Skin of body (tissue), 3 donors: ENCODE measurements at places on chromosomes 6 and 20. TPM values are rescaled to one million over a fixed set of nuclear protein-coding genes. Genes with fewer than 3 reads are reported as not detected.

DNA sequence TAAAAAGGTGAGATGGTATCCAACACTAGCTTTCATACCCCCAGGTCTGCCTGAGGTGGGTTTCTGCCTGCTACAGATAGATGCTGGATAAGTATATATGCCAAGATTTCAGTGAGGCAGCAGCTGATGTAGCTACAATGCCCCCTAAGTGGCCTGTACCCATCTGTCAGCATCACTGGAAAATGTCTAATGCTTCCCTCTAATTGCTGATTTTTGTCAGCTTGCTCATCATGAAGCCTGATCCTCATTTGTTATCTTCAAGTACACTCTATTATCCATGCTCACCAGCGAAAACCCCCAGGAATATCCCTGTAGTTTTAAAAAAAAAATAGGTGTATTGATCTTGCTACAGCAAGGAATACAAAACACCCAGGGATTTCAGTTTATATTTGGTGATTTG is 32.2 kb downstream of the OPRM1 start:
- DNase-seq, result no peak

GSTA2 gene
- total RNA-seq, result not detected

CAGE1 gene
- total RNA-seq, result not detected

NFYA gene
- total RNA-seq, result 27.0 TPM

- no peak for DNase-seq
Measured at GRCh38 chr6:149164199-149164750, 153.2 kb upstream of the TAB2 start.

DNA sequence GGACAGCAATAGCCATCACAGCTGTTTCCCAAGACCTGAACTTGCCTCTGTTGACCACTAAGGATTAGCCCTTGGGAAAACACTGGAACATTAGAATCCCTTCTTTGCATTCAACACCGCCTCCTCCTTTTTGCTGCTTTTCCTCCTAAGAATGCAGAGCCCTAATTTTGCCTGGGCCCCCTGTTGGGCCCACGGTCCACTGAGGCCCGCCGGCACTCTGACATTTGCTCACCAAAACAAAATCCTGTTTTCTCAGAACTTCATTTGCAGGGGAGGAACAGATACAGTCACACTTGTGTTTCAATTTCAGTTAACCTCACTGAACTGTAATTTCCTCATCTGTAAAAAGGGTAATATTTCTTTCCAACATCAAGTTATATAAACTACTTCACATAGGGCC is 116.0 kb upstream of the JARID2 start:
- no peak for DNase-seq

CNR1 gene
- total RNA-seq, result 1.8 TPM

LST1 gene
- 7.6 TPM for total RNA-seq

DNA sequence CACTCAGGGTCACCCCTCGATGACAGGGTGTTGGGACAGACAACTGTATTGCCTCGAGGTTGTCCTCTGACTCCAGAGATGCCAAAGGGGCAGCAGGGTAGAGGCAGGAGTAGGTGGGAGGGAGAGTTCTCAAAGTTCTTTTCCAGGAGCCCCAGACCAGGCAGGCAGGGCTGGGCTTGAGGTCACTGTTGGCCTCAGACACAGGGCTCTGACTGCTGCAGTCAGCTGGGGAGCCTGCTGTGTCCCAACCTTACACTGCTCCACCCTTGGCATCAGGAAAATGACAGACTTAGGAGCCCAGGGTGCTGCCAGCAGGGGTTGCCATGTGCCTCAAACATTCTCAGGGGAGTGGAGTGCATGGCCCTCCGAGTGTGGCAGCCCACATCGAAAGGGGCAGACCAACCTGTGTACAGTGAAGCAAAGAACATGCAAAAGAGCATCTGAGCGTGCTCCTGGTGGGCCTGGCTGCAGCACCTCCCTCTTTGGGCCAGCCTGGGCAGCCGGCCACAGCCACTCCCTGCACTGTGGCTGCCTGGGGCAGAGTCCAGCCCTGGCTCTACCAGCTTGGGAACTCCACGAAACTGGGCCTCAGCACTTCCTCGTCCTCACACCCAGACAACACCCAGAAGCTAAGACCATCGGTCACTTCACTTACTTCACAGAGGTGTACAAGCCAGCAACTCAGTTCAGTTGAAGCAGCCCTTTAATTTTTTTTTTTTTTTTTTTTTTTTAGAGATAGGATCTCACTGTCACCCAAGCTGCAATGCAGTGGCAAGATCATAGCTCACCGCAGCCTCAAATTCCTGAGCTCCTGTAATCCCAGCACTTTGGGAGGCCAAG is 24.0 kb downstream of the C6orf132 start:
- DNase-seq, result no peak

- DNase-seq, result no peak
Measured at GRCh38 chr6:167091805-167092107, 31.1 kb upstream of the CCR6 start.

SAMD5 gene
- 28.9 TPM for total RNA-seq

- DNase-seq, result no peak
Measured at GRCh38 chr20:50278684-50279531, 88.3 kb downstream of the CEBPB start.

SSTR4 gene
- 0.30 TPM for total RNA-seq

ROS1 gene
- total RNA-seq, result 0.10 TPM

DNA sequence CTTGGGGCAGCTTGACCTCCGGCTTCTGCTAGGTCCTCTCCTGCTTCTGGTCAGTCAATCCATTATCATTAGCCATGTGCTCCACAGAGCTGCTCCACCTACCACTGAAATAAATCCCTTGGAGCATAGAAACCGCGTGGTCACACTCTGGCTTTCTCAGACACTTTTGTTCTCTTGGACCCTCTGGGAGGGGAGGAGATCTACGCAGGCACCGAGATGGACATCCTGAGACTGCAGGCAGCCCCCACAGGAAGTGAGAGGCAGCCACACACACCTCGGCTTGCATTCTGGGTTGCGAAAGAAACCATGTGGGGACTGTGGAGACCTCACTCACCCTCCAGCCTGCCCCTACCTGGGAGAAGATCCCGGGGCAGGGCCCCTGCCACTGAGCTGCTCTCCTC is 79.5 kb downstream of the FYN start:
- DNase-seq, result no peak

C6orf141 gene
- 7.5 TPM for total RNA-seq

PSORS1C2 gene
- 2.9 TPM for total RNA-seq

HAO1 gene
- not detected for total RNA-seq

- no peak for DNase-seq
Measured at GRCh38 chr6:156525541-156525940, 251.6 kb upstream of the ARID1B start.

CRIP3 gene
- 1.1 TPM for total RNA-seq

NRN1 gene
- total RNA-seq, result 19.7 TPM

APMAP gene
- total RNA-seq, result 62.8 TPM

DNA sequence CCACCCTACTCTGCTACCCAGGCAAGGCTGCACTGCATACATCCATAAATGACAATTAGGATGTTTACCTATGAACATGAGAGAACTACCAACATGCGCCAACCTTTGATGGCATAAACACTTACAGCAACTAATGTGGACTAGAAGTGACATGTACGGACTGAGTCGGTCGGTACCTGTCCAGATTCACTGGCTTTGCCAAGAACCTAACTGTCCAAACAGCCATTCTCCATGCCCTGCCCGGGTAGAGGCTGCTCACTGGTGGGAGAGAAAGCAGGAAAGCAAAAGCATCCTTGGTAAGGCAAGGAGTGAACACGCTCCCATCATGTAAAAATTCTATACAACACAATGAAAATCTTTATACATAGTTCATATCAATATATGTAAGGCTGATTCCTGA is 30.0 kb downstream of the SYNDIG1 start:
- no peak for DNase-seq

- DNase-seq, result no peak
Measured at GRCh38 chr20:43993560-43993959, 78.9 kb downstream of the TOX2 start.

GRCh38 chr6:166814390-166814789 is 142.0 kb downstream of the RNASET2 start:
- DNase-seq, result no peak

DNA sequence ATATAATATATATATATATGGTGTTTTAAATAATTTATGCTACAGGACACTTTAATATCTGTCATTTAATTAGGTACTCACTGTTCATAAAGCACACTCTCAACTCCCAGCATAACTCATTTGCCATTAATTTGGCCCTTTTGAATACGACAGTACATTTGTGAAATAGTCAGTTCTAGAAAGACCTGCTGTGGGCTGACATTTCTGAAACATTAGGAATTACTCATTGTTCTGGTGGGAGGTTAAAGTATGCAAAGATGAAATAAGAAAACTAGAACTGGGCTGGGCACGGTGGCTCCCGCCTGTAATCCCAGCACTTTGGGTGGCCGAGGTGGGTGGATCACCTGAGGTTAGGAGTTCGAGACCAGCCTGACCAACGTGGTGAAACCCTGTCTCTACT is 497.5 kb downstream of the UTRN start:
- DNase-seq, result no peak

DNA sequence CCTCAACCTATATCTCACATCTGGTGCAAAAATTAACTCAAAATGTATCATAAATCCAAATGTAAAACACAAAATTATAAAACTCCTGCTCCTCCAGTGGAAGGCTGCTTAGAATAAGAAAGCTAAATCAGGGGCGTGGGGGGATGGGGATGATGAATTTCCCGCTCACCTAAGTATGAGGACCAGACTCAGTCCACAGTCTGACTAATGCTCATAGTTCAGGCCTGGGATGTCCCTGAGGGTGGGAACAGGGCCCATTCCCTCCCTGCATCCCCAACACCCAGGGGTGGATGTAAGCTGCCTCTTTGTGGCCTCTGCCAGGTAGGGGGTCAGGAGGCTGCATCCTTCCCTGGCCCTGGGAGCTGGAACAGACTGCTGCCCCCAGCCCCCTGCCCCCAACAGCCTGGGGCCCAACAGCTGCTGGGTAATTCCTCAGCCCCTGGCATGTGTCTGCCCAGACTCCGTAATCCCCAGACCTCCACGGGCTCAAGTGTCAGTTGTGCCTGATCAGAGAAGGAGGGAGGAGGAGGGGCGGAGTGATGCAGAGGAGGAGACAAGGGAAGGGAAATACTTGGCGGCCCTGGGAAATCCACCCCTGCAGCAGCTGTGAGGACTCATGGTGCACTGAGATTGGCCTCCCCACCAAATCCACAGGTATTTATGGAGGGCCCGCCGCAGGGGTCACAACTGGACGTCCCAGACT is 224.5 kb downstream of the PREX1 start:
- no peak for DNase-seq

TAP1 gene
- 17.4 TPM for total RNA-seq

GRCh38 chr20:59411170-59411569 is 110.8 kb downstream of the EDN3 start:
- DNase-seq, result no peak

GRCh38 chr6:13742961-13743735 is 31.5 kb upstream of the RANBP9 start:
- no peak for DNase-seq

DNA sequence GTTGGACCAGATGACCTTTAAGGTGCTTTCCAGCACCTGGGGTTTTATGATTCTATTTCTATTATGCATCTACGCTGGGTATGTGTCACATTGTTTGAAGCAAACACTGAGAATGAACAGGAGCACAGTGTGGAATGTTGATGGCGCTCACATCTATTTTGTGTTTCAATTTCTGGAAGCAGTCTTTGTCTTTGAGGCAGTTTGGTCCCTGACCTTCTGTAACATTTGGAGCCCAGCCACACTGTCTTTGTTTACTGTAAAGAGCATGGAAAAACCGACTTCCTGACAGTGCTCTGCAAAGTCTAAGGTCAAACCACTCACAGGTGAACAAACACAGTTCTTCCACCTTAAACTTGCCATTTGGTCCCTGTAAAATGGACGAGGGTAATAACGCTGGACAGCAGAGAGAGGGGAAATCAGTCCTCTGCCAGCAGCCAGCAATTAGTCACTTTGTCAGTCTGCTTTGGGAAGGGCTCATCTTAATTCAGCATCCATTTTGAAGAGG is 155.5 kb downstream of the PRL start:
- DNase-seq, result peak; percentile 48

DNA sequence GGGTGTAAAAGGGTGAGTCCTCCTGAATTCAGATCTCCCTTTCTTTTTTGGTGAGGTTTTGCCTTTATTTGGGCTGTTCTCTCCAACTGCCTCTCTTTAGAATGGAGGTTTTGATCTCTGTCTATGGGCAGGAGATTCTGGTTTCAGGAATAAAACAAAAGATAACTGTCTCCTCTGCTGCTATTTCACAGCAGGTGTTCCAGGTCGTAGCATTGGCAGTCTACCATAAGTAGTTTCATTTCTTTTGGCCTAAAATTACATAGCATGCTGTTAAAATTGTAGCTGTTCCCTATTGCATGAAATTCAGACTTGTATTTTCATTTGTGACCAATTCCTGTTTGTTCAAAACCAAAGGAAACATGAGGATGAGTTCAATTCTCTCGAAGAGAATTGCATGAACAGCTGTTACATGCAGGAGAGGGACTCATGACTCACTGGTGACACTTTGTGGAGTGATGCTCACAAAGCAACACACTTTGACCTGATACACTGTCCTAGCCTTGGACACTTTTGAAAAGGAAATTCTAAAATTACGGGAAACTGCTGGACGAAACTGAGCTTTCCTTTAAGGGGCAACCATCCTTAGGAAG is 76.8 kb upstream of the SIRPG start:
- no peak for DNase-seq

DNA sequence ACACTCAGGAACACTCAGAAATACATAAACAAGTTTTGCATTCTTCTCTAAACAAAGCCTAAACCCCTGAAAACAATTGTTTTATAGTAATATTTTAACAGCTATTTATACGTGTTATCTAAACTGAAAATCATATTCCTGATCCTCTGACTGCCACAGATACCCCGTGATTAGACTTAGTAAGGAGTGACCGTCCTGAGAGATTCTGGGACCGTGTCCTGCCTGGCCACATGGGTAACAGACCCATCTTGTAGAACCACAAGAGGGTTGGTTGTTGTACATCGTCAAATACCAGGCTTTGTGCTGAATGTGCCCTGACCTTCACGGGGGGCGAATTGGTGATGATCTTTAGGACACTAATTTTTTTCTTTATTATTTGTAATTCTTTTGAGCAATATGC is 214.4 kb downstream of the TMEM242 start:
- no peak for DNase-seq

GID8 gene
- 41.8 TPM for total RNA-seq

GRCh38 chr6:2633736-2634135 is 117.0 kb downstream of the MYLK4 start:
- no peak for DNase-seq

GRCh38 chr20:719816-720215 is 44.2 kb upstream of the SCRT2 start:
- DNase-seq, result no peak

ZBTB24 gene
- 7.4 TPM for total RNA-seq
